ENCODE measurements at places on chromosomes 1 and 21.

GRCh38 chr1:200369706-200370105, 40.1 kb downstream of the ZNF281 start:
- H3K27me3 ChIP-seq: no peaks in the 10 kb centered on the region
- H3K4me1 ChIP-seq: no peaks in the 10 kb centered on the region
- no peak overlapping the region for H3K27ac ChIP-seq
- H3K4me3 ChIP-seq: no peak overlapping the region
- H3K36me3 ChIP-seq: no peaks in the 10 kb centered on the region

DNA sequence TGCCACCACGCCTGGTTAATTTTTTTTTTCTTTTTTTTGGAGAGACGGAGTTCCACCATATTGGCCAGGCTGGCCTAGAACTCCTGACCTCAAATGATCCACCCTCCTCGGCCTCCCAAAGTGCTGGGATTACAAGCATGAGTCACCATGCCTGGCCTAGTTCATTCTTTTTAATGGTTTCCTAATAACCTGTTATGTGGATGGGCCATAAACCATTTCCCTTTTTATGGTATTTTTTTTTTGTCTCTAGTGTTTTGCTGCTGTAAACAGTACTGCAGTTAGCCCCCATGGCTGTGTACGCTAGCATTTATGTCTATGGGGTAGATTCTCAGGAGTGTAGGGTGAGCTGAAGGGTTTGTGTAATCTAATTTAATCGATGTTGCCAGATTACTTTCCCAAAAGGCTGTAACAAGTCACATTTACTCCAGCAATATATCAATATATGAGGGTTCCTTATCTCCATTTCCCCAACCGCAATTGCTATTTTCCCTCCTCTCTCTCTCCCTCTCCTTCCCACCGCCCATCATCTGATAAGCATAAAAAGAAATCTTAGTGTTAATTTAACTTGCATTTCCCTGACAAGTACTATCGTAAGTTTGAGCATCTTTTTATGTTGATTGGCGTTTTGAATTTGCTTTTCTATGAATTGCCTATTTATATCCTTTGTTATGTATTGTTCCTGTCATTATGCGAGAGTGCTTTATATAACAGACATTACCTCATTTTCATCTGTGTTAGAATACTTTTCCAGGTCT, 28.7 kb downstream of the RCSD1 start:
- DNase-seq: no peak
- H3K27me3 ChIP-seq: no peaks in the 10 kb centered on the region
- H3K4me1 ChIP-seq: peaks cover 49% of the 10 kb centered on the region
- H3K4me3 ChIP-seq: no peak overlapping the region
- peaks cover 66% of the 10 kb centered on the region for H3K36me3 ChIP-seq

- no peak overlapping the region for H3K27ac ChIP-seq
- DNase-seq: no peak
- H3K36me3 ChIP-seq: no peaks in the 10 kb centered on the region
- no peak overlapping the region for H3K4me3 ChIP-seq
These were observed 19.5 kb upstream of the DOCK7 start for GRCh38 chr1:62707744-62708120.

GRCh38 chr1:6490181-6491080, 1.0 kb downstream of the PLEKHG5 start:
- peak overlapping the region; percentile 82 for H3K27ac ChIP-seq
- peaks cover 35% of the 10 kb centered on the region for H3K4me1 ChIP-seq
- no peaks in the 10 kb centered on the region for H3K36me3 ChIP-seq
- peak; percentile 78 for DNase-seq
- peaks cover 32% of the 10 kb centered on the region for H3K27me3 ChIP-seq

- DNase-seq: no peak
- H3K36me3 ChIP-seq: no peaks in the 10 kb centered on the region
- peaks cover 4% of the 10 kb centered on the region for H3K4me1 ChIP-seq
- H3K27me3 ChIP-seq: peaks cover 54% of the 10 kb centered on the region
These were observed 1.4 kb downstream of the DAB1 start for GRCh38 chr1:57422271-57423134.

DNA sequence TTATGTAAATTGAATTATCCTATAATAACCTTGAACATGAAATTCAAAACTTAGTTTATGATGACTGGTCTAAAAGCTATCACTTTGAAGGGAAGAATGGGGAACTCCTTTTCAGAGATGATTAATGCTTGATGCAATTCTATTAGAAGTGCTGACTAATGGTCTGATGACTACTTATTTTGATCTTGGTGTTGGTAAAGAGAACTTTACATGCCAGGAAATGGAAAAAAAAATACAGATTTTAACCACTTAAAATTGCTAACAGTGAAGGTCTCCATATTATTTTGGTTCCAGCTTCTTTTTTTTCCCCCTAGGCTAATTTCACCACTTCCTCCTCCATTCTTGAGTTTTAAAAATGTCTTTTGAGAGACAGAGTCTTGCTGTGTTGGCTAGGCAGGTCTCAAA, 22.9 kb downstream of the S1PR1 start:
- no peaks in the 10 kb centered on the region for H3K27me3 ChIP-seq
- peaks cover 2% of the 10 kb centered on the region for H3K36me3 ChIP-seq
- H3K4me3 ChIP-seq: no peak overlapping the region
- peaks cover 74% of the 10 kb centered on the region for H3K4me1 ChIP-seq
- DNase-seq: no peak

Measured in activated naive CD4-positive, alpha-beta T cell treated with anti-CD3 and anti-CD28 coated beads, Interleukin-2, amount 10 ng/mL, durations not matched to agents 7 days and 5 days (primary cell).